NCI-H510A (cell line): ENCODE measurements at places on chromosomes 4 and X.

GRCh38 chr4:106676173-106676921 lies 307.8 kb upstream of the GIMD1 start:
- DNase-seq = no peak

DNA sequence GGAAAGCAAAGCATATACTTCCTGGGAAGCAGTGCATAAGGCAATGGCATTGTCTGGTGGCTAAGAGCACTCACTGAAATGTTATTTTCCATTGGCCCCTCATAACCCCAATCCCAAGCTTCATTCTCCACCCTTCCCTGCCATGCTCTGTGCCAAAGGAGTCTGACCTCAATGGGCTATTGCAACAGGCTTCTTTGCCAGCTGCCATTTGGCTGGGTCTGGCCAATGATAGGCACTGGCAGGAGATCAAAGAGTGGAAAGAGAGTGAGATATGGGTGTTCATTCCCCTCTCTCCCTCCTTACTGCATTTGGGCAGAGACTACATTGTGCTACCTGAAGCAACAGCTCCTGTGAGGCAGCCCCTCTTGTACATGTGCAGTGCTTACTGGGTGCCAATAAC lies 51.5 kb downstream of the LHFPL1 start:
- DNase-seq = no peak

GRCh38 chr4:27887646-27888045 lies 1027.0 kb downstream of the STIM2 start:
- no peak for DNase-seq

- no peak for DNase-seq
Measured at GRCh38 chrX:125378205-125378604, 58.5 kb downstream of the TEX13C start.
